Hepatic stellate cell (primary cell): ENCODE measurements at places on chromosomes 2 and 18.

DNA sequence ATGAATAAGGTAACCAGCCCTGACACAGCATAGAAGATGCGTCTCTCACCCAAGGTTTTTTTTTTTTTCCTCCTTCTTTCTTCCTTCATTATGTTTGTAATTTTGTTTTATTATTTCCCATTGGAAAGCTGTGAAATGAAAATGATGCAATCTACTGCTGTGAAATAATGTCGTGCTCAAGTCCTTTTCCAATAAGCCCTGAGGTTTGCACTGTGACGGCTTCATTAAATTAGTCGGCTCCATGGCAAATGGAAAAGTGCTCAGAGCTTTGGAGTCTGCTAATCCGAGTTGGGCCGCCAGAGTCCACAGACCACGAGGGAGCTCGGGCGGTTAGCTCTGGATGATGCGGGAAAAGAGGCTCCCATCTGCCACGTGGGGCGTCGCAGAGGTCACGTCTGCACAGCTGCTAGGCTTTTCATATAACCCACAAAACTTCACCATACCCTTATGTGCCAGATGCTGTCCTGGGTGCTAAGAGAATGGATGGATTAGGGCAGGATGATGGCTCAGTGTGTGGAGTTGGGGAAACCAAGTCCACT, 92.3 kb upstream of the CAPN13 start:
- no peak for DNase-seq

- DNase-seq: no peak
These were observed 25.2 kb upstream of the FAM110C start for GRCh38 chr2:71309-72035.

- DNase-seq: no peak
These were observed 363.0 kb downstream of the FSIP2 start for GRCh38 chr2:186101616-186102015.

GRCh38 chr2:125839945-125840344, 816.0 kb upstream of the GYPC start:
- DNase-seq: no peak

GRCh38 chr2:161651547-161651946, 27.3 kb downstream of the SLC4A10 start:
- DNase-seq: no peak

- no peak for DNase-seq
These were observed 12.9 kb upstream of the RPL37A start for GRCh38 chr2:216485745-216486144.

GRCh38 chr2:223580951-223581350, 21.2 kb downstream of the SCG2 start:
- DNase-seq: peak; percentile 46

GRCh38 chr2:20744366-20745335, 77.7 kb downstream of the GDF7 start:
- no peak for DNase-seq

DNA sequence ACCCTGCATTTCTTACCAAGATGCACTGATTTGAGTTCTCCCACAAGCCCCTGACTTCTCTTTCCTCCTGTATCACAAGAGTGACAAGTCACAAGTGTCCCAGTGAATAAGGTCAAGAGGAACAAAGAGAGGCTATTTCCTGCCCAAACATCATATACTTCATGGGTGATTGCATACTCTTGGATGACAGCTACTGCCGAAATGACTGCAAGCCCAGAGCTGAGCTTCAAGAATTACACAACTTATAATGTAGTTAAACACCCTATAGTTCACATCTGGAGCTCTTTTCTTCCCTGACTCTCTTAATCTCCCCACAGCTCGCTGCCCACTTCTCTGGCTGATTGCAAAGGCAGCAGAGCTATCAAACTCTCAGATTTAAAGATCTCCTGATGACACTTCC, 289.7 kb upstream of the PARD3B start:
- no peak for DNase-seq

- no peak for DNase-seq
These were observed 67.5 kb downstream of the SPATS2L start for GRCh38 chr2:200373973-200374416.

GRCh38 chr2:237261327-237261726, 152.6 kb downstream of the COL6A3 start:
- no peak for DNase-seq

DNA sequence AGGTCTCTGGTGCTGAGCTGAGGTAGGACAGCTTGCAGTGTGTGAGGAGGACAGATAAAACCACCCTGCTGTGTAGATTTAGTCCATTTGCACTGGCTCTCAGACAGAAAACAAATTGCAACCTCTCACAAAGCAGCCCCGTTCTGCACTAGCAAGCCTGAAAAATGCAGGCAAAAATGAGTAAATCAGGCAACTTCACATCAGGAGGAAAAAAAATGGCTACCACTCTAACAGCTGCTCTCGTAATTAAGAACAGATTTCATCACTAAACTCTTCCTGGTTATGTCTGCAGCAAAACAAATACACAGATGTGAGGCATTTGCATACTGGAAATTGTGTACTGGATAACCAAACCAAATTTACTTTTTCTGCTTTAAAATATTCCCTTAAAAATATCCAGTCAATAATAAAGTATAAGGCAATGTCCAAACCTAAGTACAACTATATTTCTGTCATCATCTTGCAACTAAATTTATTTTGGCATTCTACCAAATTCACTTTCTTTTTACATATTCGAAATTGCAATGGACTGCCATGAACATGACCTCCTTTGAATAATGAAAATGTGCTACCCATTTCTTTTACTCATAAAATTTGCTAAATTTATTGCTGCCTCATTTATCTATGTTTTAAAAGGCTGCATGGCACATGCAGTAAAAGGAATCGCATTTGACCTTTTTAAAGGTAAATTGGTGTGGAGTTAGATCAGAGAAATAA, 157.4 kb downstream of the AFF3 start:
- peak; percentile 7 for DNase-seq

DNA sequence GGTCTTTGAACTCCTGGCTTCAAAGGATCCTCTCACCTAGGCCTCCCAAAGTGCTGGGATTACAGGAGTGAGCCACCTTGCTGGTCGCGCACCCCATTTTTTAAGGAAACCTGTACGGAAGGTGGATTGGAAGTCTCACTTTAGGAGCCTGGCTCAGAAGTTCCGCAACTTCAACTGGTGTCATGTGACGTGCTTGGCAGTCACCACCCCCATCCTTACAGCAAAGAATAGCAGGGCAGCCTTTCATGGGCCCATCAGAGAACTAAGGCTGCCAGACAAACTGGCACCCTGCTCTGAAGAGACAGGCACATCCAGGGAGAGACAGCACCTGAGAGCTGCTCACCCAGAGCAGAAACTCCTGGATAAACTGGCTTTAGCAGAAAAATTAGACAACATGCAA, 3.3 kb upstream of the SLC66A2 start:
- no peak for DNase-seq

- peak; percentile 57 for DNase-seq
These were observed 9.6 kb upstream of the ITPRIPL1 start for GRCh38 chr2:96315400-96316071.

DNA sequence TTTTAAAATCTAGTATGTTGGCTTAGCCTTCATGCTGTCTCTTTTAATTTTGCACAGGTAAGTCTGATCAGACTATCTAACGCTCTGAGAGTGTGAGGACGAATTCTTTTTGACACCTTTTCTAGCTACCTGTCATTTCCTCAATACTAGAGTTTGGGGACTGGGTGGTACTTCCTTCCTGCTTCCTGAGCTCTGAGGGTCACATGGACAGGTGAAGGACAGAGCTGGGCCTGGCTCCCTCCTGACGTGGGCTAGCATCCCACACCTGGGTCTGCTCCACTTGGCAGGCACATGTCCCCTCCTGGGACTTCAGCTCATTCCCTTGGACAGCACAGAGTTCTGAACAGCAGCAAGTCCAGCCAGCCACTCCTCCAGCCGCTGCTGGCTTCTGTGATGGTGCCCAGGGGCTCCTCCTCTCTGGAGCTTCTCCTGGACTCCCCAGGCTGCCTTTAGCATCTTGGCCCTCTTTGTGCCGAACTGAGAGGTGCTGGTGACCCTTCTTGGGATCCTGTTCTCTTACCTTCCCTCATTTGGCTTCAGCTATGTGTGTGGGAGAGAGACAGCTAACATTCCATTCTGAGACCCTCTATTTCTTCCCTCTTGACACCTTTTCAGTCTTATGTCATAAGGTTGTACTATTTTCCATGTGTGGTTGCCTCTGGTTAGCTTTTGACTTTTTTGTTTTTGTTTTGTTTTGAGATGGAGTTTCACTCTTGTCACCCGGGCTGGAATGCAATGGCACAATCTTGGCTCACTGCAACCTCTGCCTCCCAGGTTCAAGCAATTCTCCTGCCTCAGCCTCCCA, 106.9 kb downstream of the B3GNT2 start:
- DNase-seq: no peak

GRCh38 chr2:234241656-234242458, 191.4 kb downstream of the SPP2 start:
- DNase-seq: no peak

DNA sequence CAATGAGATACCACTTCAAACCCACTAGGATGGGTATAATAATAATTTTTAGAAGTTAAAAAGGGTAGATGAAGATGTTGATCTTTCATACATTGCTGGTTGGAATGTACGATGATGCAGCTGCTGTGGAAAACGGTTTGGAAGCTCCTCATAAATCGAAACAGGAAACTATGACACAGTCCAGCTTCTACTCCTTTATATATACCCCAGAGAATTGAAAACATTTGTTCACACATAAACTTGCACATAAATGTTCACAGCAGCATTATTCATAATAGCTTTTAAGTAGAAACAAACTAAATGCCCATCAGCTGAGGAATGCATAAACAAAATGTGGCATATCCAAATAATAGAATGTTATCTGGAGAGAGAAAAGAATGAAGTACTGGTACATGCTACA, 95.0 kb downstream of the STRADB start:
- DNase-seq: no peak

DNA sequence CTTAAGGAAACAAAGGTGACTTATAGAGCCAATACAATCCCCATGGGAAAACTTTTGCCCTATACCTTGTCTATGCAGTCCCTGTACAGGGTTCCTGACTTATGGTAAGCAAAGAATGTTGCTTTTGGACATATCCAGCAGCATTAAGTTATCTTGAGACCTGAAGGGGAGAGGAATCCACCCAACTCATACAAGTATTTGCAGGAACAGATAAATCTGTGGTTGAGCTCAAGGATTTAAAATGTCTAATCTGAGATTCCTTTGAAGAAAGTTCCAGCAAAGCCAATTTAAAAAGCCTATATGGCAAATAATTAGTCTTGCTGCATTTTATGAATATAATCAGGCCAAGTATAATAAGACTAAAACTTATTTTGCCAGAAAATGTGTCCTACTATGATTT, 739.5 kb upstream of the CDH2 start:
- no peak for DNase-seq

- DNase-seq: no peak
These were observed 451.4 kb downstream of the TMX3 start for GRCh38 chr18:68263481-68263880.

- no peak for DNase-seq
These were observed 14.3 kb downstream of the COPS7B start for GRCh38 chr2:231800493-231801091.

GRCh38 chr2:79179036-79179435, 19.5 kb upstream of the REG3A start:
- no peak for DNase-seq

DNA sequence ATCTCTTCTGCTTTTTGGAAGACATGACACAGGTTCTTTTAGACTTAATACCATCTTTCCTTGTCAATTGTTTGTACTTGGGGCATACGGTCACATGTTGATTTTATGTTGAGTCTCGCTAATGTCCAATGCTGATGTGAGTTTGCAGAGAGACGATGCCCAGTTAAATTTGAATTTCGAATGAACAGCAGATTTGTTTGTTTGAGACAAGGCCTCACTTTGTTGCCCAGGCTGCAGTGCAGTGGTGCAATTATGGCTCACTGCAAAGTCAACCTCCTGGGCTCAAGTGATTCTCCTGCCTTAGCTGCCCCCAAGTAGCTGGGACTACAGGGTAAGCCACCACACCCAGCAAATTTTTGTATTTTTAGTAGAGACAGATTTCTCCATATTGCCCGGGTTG, 473.5 kb downstream of the RIT2 start:
- no peak for DNase-seq

DNA sequence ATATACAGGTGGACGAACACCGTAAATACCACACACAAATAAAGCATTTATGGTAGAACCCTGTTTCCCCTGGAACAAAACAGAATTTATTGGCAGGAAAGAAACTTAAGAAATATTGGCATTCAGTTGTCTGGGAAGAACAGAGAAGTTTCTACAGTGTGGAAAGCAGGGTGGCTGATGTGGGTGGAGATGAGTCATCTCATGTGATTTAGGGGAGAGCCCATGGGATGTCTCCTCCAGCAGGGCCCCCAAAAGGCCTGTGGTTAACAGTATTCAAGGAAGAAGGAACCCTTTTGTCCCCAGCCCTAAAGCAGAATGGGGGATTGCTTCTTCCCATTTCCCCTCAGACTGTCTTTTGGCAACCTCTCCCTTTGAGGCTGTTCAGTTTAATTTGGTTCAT, 24.2 kb downstream of the SIX3 start:
- DNase-seq: no peak

DNA sequence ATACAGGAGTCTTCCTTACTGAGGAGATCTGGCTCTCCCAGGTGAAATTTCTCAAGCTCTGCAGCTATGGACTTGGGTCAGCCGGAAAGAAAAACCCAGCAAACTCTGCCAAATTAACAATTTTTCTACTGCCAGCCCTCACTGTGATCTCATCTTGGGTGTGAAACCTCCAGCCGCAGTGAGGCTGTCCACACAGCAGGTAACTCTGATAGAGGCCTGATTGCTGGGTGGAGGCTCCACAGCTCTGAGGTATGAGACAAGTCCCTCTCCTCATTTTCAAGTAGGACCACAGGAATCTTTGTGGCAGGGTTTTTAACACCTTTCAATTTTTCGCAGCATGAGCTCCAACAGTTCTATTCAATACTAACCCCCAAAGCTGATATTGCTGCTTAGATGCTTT, 430.6 kb upstream of the RAB6C start:
- DNase-seq: no peak

DNA sequence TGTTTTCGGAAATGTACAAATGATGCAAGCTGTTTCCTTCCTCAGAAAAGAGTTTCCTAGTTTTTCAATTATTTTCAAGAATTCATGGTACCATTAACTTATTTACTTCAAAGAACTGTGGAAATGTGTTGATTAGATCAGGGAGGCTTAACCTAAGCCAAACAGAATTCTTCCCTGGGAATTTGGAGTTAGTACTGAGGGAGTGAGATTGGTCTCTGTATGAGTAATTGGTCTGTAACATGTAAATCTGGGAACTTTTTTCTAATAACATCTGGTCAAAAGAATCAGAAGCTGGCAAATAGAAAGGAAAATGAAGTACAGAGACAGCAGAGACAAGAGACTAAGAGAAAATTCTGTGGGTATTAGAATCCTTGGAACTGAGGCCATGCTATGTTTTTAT, 145.8 kb downstream of the BABAM2 start:
- DNase-seq: no peak

DNA sequence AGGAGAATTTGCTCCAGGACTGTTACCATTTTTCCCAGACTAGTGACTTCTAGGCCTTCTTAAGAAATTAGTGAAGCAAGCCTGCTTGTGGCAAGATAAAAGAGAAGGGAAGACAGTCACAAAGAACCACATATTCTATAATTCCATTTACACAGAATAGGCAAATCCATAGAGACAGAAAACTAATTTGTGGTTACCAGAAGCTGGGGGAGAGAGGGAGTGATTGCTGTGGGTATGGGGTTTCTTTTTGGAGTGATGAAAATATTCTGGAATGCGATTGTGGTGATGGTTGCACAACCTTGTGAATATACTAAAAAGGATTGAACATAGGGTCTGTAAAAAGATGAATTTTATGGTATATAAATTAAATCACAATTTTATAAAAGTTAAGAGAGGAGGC, 37.5 kb upstream of the SIX2 start:
- DNase-seq: no peak
